ENCODE measurements at places on chromosomes 16 and 17.
A peak's percentile ranks its signal among the peaks of the same experiment; 100 is the strongest.

GRCh38 chr17:41396996-41397660, at the start of gene KRT31:
Gene KRT31 (minus strand): TSS chr17:41397608. CDS start chr17:41397539, 69 bp downstream.
- DNase-seq: no peak

DNA sequence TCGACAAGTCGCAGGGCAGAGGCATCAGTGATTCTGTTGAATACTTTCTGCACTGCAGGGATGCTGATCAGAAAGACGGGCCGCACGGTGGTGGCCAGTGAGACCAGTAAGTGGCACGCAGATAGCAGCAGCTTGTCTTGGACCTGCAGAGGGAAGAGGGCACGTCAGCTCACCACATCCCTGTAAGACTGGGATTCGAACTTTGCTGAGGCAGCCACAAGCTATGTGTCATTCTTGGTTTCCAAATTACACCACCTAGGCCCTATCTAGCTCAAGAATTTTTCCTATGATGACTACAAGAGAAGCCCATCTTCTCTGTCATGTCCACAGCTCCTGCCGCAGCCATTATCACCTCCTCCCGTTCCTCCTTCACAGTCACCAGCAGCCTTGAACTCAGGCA, 49.4 kb upstream of the GSG1L start:
- peak; percentile 34 for DNase-seq

DNA sequence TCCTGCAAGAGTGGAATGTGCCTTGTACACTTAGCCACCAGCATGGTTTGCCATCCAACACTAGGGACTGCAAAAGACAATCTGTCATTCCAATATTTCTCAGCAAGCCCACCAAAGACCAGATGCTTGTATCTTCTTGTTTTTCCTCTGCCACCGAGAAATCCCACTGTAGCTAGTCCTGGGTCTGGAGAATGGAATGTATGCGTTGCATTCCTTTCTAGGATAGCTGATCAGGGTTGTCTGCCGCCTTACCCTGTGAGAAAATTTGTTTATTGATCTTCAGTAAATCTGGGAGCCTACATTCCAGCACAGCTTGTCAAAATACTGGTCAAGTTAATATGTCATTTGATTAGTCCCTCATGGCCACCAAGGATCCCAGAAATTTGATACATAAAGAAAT, 28.1 kb upstream of the ADAMTS18 start:
- no peak for DNase-seq

GRCh38 chr16:62225675-62226074, 189.4 kb upstream of the CDH8 start:
- DNase-seq: peak; percentile 53

DNA sequence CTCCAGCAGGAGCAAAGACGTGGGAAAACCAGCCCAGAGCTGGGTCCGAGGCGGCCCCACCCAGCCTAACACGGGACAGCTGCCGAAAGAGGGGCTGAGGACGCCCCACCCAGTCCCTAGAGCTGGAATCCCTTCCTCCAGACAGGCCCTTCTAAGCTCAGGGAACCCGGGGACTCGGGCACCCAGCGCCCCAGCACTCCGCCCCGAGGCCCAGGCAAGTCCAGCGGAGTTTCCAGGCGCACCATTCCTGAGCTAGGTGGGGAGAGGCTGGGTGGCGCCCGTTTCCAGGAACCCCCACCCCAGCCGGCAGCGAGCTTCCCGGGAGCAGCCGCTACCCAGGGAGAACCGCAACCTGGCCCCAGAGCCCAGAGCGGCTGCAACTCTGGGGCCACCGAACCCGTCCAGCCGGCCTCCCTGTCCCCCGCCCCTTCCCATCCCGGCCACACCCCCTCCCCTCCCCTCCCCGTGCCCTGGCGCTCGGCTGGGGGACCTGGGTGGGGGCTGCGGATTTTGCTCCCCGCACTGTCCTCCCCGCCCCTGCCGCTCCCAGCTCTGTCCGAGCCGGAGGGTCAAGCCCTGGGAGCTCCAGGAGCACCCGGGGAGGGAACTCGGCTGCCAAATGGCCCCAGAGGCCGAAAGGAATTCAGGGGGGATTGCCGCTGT, 536 bp downstream of the TMC6 start:
- peak; percentile 48 for DNase-seq

GRCh38 chr16:86961171-86961601, 356.0 kb downstream of the C16orf95 start:
- DNase-seq: no peak

GRCh38 chr17:64055183-64056142, 35.0 kb upstream of the ICAM2 start:
- no peak for DNase-seq

GRCh38 chr17:29059281-29059680, 16.3 kb downstream of the PIPOX start:
- DNase-seq: no peak
